ENCODE measurements at places on chromosomes 7 and 10.

GRCh38 chr10:16585103-16585502, 63.4 kb upstream of the C1QL3 start:
- DNase-seq = no peak

DNA sequence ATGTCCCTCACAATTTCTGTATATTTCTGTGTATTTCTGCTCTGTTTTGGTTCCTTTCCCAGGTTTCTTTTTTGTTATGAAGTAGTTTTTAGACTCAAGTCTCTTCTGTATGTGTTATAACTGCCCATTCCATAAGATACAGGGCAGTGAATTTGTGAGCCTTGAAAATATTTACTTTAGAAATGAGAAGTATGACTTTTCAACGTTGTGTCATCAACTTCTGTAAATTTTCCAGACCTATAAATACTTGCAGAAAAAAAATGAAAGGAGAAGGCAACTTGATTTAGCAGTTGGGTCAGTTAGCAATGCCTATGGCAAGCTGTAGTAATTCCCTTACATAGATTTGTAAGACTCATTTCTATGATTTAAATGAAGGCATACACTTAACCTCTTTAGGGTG, 11.5 kb downstream of the EGFR start:
- no peak for DNase-seq

- DNase-seq = peak; percentile 86
These were observed 99.4 kb downstream of the CTBP2 start for GRCh38 chr10:125060826-125061556.

DNA sequence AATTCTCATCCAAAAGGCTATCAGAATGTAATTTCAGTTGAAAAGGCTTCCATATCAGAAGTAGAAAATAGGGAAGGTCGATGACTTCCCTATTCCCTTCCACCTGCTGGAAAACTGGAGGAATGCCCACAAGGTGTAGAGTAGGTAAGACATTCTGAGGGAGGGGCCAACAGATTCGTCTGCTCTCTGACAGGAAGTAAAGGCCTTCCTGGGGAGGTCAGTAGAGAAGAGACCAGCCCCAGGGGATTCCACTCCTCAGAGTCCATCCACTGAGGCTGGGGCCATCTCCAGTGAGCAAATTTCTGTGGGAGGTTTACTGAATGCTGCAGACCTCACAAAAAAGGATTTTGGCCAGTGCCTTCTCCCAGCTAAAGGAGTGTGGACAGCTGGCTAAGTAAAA, 19.5 kb downstream of the NPSR1 start:
- DNase-seq = no peak

- DNase-seq = no peak
These were observed 52.2 kb upstream of the SHH start for GRCh38 chr7:155864271-155864985.

- no peak for DNase-seq
These were observed 12.7 kb upstream of the ATP6V1F start for GRCh38 chr7:128849804-128850490.
